ENCODE measurements at places on chromosomes 3 and 15.

- DNase-seq, result no peak
Measured at GRCh38 chr3:170330366-170330765, 27.1 kb upstream of the SKIL start.

DNA sequence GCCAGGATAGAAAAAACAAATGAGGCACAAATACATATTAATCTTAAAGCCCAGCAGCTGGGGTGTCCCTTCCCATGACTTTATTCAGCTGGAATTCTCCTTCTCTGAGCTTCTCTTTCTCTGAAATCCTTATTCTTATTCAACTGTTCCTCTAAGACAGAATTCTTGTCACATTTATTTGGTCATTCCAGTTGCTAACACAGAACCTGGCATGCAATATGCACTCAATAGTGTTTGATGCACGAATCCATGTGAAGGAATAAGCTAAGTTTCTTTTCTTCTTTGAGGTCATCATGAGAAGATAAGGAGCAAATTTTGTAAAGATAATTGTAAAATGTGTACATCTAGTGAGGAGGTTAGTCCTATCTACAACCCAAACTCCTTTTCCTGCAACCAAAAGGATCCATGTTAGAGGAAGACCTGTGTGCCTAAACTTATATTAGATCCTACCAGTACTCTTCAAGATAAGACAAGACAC, 154.2 kb upstream of the KCNMB2 start:
- DNase-seq, result no peak

- DNase-seq, result no peak
Measured at GRCh38 chr3:73315706-73316105, 254.2 kb downstream of the EBLN2 start.

GRCh38 chr3:23341147-23341838, 138.2 kb downstream of the UBE2E2 start:
- no peak for DNase-seq

DNA sequence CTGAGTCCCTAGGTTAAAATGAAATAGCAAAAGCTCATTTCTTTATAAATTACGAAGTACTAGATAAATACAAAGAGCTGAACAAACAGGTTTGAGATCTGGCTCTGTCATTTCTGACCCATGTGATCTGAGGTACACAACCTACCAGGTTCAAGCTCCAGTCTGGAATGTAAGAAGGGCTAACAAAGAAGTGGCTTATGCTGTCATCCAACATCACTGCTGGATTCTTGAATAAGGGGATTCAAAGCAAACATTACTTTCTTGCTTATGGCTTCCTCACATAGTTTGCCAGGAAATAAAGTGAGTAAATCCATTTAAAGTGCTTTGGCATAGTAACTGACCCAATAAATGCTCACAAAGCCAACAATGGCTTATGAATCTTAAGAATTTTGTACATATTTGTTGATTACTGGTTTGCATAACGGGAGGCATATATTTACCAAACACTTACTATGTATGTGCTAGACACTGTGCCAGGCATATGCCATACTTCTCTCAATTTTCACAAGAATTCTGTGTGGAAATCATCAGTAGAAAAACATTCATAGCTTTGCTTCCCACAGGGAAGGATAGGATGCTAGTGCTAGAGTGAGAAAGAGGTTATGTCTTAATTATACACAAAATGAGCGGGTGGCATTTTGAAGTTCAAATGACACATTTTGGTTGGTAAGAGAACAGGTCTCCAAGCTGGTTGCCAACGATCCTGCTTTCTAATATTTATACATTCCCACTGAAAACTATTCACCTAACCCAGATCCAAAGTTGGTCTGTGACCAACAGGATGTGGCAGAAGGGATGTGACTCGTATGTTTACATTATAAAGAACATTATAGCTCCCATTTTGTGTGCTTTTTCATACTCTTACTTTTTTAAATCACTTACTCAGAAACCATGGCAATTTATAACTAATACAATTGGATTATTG, 38.7 kb upstream of the CSPG5 start:
- DNase-seq, result no peak

GRCh38 chr15:100284191-100284590, 57.6 kb downstream of the ADAMTS17 start:
- no peak for DNase-seq

GRCh38 chr3:31495971-31496665, 36.6 kb upstream of the STT3B start:
- no peak for DNase-seq

- no peak for DNase-seq
Measured at GRCh38 chr3:36366308-36366707, 14.0 kb upstream of the STAC start.

DNA sequence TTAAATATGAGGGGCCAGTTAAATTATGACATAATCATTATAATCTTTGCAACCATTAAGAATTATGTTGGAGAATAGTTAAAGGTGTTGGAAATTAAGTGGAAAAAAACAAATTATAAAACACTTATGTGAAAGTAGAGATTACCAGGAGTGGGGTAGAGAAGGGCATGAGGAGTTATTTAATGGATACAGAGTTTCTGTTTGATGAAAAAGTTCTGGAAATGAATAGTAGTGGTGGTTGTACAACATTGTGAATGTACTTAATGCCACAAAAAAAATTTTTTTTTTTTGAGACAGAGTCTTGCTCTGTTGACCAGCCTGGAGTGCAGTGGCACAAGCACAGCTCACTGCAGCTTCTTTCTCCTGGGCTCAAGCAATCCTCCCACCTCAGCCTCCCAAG, 25.1 kb upstream of the TNIK start:
- DNase-seq, result no peak

DNA sequence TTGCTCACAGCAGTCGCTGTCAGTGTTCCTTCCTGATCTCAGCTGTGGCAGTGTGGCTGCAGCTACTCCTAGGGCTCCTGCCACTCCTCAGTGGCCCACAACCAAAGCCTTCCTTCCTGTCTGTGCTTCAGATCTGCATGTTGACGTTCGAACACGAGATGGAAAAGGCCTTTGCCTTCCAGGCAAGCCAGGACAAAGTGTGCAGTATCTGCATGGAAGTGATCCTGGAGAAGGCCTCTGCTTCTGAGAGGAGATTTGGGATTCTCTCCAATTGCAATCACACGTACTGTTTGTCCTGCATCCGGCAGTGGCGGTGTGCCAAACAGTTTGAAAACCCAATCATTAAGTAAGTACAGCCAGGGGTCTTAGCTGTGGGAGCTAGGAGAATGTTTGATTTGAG, 17.8 kb downstream of the MKRN2 start:
- no peak for DNase-seq
